Activated naive CD4-positive, alpha-beta T cell treated with anti-CD3 and anti-CD28 coated beads for 36 hours (primary cell): ENCODE measurements at places on chromosomes 3 and 15. TPM values are rescaled to one million over a fixed set of nuclear protein-coding genes. Genes with fewer than 3 reads are reported as not detected.

CP gene
- total RNA-seq = not detected

DNA sequence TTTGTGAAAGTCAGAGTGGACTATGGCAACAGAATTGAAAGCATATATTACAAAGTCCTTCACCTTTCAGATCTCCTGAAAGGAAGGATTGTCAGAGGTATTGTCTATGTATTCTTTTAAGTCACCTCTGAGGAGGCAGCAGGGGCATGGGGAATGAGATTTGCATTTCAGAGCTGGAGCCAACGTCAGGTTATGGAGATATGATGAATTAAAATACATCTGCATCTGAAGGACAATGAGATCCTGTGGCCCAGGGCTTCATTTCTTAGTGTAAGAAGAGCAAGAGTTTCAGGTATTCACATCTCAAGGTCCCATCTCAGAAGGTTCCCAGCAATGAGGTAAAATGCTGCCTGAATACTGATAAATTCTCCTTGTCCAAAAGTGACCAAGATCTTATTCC lies 695.8 kb downstream of the TUSC7 start:
- DNase-seq = no peak

GRCh38 chr3:64667887-64668581 lies 19.8 kb downstream of the ADAMTS9 start:
- no peak for DNase-seq

GRCh38 chr3:116291141-116291540 lies 154.1 kb downstream of the LSAMP start:
- DNase-seq = no peak

DNA sequence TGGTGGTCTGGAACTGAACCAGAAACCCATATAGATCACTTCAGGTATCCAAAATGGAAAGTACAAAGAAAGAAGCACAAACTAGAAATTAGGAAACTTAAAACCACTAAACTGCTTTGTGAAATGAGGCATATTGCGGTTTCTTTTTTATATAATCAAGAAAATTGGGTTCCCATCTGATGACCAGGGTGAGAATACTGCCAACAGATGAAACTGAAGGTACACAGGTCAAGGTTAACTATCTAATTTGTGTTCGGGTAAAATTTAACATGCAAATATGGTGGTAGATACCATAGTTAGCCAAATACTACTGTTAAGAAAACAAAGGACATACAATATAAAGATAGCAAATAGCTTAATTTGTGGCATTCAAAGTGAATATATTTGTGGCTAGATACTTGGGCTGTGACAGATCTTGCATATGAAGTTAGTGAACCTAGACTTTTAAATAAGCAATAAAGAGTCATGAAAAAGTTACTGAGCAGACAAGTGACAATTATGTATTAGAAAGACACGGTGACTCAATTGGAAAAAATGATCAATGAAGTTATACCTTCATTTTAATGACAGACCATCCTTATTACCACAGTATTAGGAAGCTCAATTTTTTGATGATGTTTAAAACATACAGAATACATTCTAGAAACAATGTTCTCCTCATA lies 127.4 kb downstream of the NR2E3 start:
- DNase-seq = no peak
